Ovary (tissue), 10 donors: ENCODE measurements at places on chromosomes 13 and 19. TPM values are rescaled to one million over a fixed set of nuclear protein-coding genes. Genes with fewer than 3 reads are reported as not detected.

DNA sequence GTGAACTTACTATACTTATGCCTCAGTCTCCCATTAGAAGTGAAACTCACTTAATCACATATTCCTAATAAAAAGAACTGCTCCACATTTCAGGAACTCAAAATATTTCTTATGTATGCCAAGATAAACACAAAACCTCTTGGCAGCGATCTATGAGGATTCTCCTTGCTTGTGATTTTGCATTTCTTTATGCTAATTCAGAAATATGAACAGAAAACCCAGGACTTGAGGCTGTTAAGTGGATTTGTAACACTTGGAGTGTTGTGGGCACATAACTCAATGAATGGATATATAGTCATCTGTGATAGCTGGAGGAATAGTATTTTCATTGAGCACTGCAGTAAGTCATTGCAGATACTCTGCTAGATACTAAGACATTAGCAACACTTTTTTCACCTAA lies 5.6 kb upstream of the KATNAL1 start:
- no peak for DNase-seq

Gene ZNF208
- 11.0 TPM for total RNA-seq

DNA sequence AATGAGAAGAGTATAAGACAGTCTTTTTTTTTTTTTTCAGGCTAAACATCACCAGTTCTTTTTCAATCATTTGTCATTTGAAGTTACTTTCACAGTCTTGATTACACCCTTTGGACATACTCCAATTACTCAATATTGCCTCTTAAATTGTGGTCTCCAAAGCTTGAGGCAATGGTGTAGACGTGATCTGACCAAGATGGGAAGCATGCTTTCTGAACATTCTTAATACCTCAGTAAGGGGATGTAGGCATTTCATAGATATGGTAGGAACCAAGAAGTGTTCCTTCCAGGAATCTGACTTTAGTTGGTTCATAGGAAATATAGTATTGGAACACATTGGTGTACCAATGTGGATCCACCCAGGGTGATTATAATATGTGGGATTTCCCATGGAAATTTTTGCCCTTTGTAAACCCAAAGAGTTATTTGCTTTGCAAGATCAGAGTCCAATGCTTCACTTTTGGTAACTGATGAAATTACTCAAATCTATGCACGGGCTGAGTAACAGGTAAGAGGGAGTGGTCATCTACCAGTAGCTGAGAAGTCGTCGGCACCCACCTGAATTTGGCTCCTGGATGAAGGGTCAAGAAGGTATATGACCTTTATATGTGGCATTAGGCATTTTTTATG lies 62.2 kb downstream of the ERCC5 start:
- DNase-seq = no peak

GRCh38 chr19:50557009-50557613 lies 11.1 kb downstream of the LRRC4B start:
- DNase-seq = no peak

Gene LGALS14
- total RNA-seq = not detected

- DNase-seq = peak; percentile 84
These were observed 30.1 kb downstream of the PIP5K1C start for GRCh38 chr19:3669947-3670795.

- no peak for DNase-seq
These were observed 2.3 kb upstream of the N4BP2L1 start for GRCh38 chr13:32430018-32430747.

GRCh38 chr13:91506759-91507158 lies 108.3 kb downstream of the GPC5 start:
- no peak for DNase-seq

GRCh38 chr13:30396434-30397075 lies 25.7 kb upstream of the UBE2L5 start:
- DNase-seq = no peak

DNA sequence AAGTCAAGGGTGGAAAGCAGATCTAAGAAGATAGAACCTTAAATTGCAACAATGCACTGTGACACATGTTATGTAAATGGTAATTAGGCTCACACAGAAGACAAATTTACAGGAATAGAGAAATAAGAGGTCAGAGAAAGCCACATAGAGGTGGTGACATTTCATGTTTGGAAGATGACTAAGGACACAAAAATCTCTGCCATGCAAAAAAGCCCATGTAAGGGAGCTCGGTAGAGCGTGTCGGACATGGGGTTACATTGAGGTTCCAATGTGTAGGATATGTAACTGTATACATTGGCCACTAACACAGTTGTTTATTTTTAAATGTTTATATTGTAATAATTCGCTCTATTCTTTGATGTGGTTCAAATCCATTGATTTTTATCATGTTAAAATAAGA lies 33.7 kb downstream of the SUGT1 start:
- DNase-seq = no peak

GRCh38 chr13:58056426-58056825 lies 424.9 kb downstream of the PCDH17 start:
- DNase-seq = no peak
